Stimulated activated CD4-positive, alpha-beta T cell treated with anti-CD3 and anti-CD28 coated beads, Interleukin-4, amount 100 ng/mL, for 4 hours (primary cell): ENCODE measurements at places on chromosomes 3 and 15.

- no peak for DNase-seq
Observed at GRCh38 chr3:157752956-157753786, 250.0 kb upstream of the VEPH1 start.

GRCh38 chr15:92595506-92596381, 59.8 kb downstream of the FAM174B start:
- DNase-seq, result no peak

DNA sequence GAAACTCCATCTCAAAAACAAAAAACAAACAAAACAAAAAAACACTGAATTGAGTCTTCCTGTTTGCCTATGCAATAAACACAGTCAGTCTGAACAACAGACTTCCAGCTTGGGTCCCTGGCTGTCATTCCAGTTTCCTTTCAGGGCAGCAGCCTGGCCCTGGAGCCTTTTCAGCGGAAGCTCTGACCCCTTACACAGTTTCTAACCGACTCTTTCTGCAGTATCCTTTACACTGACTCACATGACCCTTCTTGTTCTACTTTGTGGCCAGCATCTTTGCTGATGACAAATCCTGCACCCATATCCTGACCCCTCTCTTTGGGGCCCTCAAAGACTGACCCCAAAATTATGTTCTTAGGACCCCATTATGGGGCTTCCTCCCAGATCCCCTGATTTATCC, 38.3 kb upstream of the INO80 start:
- no peak for DNase-seq

- DNase-seq, result no peak
Observed at GRCh38 chr3:126999383-126999782, 16.5 kb downstream of the PLXNA1 start.

- no peak for DNase-seq
Observed at GRCh38 chr15:34709866-34710265, 44.9 kb downstream of the GJD2 start.

- DNase-seq, result no peak
Observed at GRCh38 chr3:49927798-49928197, 1.8 kb downstream of the MON1A start.

DNA sequence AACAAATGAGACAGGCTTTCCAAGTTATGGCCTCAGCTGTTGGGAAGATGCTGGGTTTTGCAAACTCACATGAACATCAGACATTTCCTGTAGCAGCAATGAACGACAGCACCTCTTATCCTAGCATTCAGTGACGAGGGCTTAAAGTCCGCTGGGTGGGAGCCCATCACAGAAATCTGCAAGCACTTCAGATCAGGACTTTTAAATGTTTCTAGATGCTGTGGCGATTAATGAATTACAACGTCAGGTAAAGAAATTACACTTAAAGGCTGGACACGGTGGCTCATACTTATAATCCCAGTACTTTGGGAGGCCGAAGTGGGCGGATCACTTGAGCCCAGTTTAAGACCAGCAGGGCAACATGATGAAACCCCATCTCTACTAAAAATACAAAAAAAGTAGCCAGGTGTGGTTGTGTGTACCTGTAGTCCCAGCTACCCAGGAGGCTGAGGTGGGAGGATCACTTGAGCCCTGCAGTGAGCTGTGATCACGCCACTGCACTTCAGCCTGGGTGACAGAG, 3.9 kb downstream of the AEN start:
- no peak for DNase-seq

DNA sequence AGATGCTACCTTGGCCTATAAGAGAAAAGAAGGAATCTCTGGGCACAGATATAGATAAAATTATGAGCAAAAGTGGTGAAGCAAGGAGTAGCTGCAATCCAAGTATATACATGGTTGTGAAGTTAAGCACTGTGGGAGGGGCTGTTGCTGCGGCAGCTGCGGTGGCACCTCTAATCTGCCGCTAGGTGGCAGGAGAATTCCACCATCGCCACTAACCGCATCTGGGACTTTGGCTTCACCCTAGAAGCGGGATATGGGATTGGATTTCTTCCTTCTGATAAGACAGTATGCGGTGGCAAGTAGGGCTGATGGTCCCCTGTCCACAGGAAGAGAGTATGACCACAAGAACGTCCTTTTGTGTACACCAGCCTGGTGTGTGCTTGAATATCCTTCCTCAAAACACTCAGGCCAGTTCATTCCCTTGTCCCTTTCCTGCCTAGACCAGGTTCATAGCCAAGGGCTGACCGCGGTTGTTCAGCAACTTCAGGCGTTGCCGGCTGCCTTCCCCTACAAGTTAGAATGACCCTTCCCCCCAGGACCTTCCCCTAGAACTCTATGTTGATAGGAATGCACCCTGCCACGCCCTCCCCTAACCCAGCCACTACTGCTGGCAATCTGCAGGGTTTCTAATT, 5.1 kb downstream of the MAGEL2 start:
- no peak for DNase-seq

DNA sequence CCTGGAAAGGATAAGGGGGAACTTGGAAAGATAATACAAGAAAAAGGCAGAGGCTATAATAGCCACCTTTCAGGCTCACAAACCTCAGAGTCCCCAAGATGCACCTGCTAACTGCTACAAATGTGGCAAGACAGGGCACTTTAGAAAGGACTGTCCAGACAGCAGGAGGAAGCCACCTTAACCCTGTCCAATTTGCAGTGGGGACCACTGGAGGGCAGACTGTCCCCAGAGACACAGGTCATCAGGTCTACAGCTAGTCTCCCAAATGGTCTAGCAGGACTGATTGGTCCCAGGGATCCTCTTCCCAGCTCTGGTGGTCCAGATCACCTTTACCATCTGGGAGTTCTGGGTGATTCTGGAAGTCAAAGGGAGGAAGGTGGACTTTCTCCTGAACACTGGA, 882.5 kb upstream of the GBE1 start:
- no peak for DNase-seq

DNA sequence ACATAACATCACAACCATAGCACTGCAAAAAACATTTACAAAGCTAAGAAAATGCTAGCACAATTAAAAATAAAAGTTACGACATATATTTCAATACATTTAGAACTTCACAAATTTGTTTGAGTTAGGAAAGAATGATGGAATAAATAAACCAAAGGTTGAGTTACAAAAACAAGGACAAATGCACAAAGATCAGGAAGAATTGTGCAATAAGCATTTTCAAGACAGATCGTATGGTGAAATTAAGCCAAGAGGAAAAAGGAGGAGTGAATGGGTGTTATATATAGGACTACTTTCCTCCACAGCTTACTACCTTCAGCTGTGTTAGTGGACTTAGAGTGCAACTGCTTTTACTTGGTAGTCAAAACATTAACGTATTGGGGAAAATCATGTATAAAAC, 5.9 kb upstream of the CTXN2 start:
- DNase-seq, result no peak

DNA sequence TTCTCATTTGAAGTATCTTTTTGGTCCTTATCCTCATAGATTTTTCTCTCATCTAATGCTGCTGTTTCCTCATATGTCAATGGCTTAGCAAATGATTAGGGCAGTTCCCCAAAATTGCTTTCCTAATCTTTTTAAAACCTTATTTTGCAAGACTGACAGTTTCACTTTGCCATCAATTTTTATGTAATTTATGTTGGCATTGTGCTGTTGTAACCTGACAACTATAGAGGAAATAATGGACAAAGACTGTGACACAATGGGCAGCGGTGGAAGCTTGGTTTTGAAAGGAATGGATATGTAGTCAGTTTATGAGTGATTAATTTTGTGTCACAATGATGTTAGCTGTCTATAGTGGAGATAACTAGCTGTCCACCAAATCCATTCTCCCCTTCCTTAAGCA, 10.6 kb upstream of the SH3BP5 start:
- DNase-seq, result no peak

GRCh38 chr3:12192173-12192572, 33.5 kb upstream of the TIMP4 start:
- no peak for DNase-seq

GRCh38 chr3:64242435-64242834, 17.2 kb upstream of the PRICKLE2 start:
- DNase-seq, result no peak

DNA sequence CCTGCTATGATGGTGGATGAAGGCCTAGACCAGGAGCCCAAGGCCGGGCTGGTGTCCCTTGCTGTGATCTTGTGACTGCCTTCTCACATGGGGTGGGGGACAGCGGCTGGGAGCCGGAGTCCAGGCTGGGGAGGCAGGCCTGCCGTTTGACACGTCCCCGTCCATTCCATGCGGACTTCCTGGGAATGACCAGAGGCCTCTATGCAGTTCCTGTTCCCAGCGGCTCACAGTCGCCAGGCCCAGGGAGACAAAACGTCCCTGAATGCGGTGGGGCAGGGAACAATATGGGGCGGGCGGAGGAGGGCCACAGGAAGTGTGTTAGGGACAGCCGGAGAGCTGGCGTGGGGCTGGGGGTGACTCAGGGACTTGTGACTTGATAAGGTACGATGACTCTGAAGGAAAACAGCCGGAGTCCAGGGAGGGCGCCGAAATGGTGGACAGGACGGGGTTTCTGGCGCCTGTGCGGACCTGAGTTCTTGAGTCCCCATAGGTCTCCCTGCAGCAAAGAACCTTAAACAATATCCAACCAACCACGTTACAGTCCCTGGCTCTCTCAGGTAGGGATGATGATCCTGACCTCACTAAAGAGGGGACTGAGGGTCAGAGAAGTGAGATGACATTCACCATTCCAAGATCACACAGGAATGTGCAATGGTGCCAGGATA, 40.5 kb upstream of the SMAD6 start:
- DNase-seq, result no peak

- DNase-seq, result no peak
Observed at GRCh38 chr3:48395714-48396113, 23.7 kb downstream of the FBXW12 start.

DNA sequence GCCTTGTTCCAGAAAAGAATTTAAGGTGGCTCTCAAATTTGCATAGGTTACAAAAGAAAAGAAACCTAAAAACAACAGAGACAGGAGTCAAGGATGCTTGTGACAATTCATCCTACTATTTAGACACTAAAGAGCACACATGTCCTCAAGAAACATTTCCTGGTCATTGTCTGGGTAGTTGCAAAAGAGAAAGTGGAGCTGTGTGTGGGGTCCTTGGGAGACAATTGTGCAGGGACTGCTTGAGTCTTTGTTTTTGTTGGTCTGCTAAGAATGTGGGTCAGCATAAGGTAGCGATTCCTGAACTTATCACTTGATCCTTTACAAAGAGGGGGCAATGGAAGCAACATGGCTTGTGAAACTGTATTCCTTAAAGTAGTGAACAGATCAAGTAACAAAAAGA, 185.3 kb downstream of the KCNAB1 start:
- DNase-seq, result no peak

GRCh38 chr3:177374323-177374722, 177.0 kb upstream of the TBL1XR1 start:
- DNase-seq, result no peak

- no peak for DNase-seq
Observed at GRCh38 chr3:100260081-100260684, 609 bp upstream of the TBC1D23 start.

DNA sequence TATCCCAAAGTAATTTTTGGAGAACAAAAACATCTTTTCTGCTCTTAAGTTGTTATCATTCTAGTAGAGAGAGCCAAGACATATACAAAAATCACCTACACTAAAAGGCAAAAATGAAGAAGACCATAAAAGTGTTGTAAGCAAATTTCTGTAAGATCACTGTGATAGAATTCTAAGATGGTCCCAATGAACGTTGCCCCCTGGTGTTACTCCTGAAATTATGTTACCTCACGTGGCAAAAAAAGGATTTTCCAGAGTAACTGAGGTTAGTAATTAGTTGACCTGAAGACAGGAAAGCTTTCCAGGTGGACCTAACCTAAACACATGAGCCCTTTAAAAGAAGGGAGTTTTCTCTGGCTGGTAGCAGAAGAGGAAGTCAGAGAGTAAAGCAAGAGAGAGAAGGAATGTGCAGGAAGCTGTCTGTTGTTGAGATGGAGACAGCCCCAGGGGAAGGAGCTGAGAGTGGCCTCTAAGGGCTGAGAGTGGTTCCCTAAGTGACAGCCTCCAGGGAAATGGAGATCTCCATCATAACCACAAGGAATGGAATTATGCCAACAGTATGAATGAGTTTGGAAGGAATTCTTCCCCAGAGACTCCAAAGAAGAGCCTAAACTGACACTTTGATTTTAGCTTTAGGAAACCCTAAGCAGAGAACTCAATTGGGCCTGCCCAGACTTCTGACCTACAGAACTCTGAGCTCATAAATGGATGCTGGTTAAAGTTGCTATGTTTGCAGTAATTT, 205.9 kb downstream of the CD47 start:
- DNase-seq, result no peak
